Fibroblast of upper back skin (primary cell): ENCODE measurements at places on chromosomes 11 and 22.
A peak's percentile ranks its signal among the peaks of the same experiment; 100 is the strongest.

GRCh38 chr11:63610604-63611394 is 3.4 kb downstream of the PLAAT3 start:
- DNase-seq = peak; percentile 17

- peak; percentile 58 for DNase-seq
These were observed 76.0 kb upstream of the GRK3 start for GRCh38 chr22:25488244-25489020.

- no peak for DNase-seq
These were observed 39.8 kb downstream of the LRRC32 start for GRCh38 chr11:76630600-76631281.

- no peak for DNase-seq
These were observed 23.3 kb downstream of the LINC01488 start for GRCh38 chr11:69504576-69505335.

GRCh38 chr11:7638710-7639642 is 34.3 kb downstream of the CYB5R2 start:
- no peak for DNase-seq

GRCh38 chr11:75615751-75616150 is 53.1 kb downstream of the MAP6 start:
- no peak for DNase-seq

GRCh38 chr11:67364783-67365722 is 8.3 kb downstream of the CLCF1 start:
- no peak for DNase-seq

- DNase-seq = peak; percentile 40
These were observed 3.1 kb downstream of the ASRGL1 start for GRCh38 chr11:62340269-62340901.
